ENCODE measurements at places on chromosomes 5 and 9.
A peak's percentile ranks its signal among the peaks of the same experiment; 100 is the strongest.

GRCh38 chr5:86981898-86982297 is 285.8 kb upstream of the RASA1 start:
- H3K27ac ChIP-seq = no peak overlapping the region
- DNase-seq = no peak
- H3K4me3 ChIP-seq = no peak overlapping the region
- no peaks in the 10 kb centered on the region for H3K36me3 ChIP-seq
- H3K27me3 ChIP-seq = no peaks in the 10 kb centered on the region
- no peaks in the 10 kb centered on the region for H3K4me1 ChIP-seq

DNA sequence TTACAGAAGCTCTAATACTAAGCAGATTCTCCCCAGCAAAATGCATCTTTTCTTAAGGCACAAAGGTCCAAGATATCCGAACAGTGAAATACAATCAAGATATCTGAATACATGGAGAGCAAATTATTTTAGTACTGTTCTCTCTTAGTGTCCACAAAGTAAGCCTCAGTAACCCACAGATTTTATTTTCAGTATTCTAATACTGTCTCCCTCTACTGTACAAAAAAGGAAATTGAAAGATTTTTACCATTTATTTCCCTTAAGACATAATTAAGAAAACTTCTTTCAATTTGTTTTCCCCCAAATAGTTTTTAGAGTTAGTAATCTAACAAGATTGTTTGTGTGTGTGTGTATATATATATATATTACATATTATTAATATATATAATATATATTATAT is 24.7 kb upstream of the NOL6 start:
- DNase-seq = no peak
- H3K4me3 ChIP-seq = no peak overlapping the region
- no peak overlapping the region for H3K27ac ChIP-seq
- no peaks in the 10 kb centered on the region for H3K4me1 ChIP-seq
- H3K36me3 ChIP-seq = no peaks in the 10 kb centered on the region

GRCh38 chr5:38601863-38602298 is 45.4 kb upstream of the LIFR start:
- H3K36me3 ChIP-seq = no peaks in the 10 kb centered on the region

DNA sequence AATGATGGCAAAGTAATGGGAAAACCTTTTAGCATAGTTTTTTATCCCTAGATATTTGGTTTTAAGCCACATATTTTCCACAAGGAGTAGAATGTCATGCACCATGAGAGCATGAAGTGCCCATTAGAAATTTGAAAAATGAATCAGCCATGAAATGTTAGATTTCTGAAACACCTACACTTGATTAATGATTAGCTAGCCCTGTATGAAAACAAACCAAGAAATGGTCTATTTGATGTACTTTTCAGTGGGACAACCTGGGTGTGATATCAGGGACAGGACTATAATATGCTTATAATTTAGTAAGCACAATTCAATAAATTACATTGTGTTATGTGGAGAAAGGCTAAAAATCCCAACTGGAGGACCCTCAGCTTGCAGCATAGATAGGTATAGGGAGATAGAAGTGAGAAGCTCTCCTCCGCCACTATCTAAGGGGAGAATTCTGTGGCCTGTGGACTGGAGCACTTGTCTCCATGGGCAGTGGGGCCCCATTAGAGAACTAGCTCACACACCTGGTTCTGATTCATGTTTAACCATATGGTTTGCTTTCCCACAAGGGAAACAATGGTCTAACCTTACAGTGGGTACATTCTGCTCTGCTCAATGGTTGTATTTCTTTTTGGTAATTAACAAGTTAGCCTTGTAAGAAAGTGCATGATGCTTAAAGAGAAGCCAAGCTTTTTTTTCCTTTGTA is 35.2 kb downstream of the NUP214 start:
- H3K4me1 ChIP-seq = no peaks in the 10 kb centered on the region
- no peak for DNase-seq
- no peaks in the 10 kb centered on the region for H3K27me3 ChIP-seq
- peaks cover 90% of the 10 kb centered on the region for H3K36me3 ChIP-seq
- H3K4me3 ChIP-seq = no peak overlapping the region

DNA sequence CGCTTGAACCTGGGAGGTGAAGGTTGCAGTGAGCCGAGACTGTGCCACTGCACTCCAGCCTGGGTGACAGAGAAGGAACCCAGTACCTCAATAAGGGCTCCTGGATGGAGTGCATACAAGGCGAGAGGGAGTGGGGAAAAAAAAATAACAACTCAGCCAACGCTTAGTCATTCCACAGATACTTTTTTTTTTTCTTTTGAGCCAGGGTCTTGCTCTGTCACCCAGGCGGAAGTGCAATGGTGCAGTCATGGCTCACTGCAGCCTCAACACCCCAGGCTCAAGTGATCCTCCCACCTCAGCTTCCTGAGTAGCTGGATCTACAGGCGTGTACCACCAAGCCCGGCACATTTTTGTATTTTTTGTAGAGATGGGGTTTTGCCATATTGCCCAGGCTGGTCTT is 59.5 kb upstream of the GGTA1 start:
- no peak for DNase-seq
- H3K27me3 ChIP-seq = no peaks in the 10 kb centered on the region
- peak overlapping the region; percentile 81 for H3K27ac ChIP-seq
- H3K4me3 ChIP-seq = no peak overlapping the region
- H3K36me3 ChIP-seq = no peaks in the 10 kb centered on the region

DNA sequence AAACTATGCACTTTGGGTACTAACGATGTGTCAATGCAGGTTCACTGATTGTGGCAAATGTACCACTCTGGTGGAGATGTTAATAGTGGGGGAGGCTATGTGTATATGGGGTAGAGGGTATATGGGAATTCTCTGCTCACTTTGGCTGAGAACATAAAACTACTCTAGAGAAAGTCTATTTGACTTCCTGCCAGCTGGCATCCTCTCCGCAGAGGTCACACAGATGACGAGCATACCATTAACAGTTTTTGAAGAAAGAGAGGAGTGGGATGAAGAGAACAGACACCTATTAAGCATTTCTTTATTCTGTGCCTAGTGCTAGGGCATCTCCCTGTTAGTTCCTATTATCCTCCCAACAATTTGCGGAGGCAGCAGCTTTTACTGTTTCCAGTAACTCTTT is 58.4 kb upstream of the TRIM32 start:
- DNase-seq = no peak
- H3K4me3 ChIP-seq = no peak overlapping the region
- H3K36me3 ChIP-seq = no peaks in the 10 kb centered on the region
- H3K27me3 ChIP-seq = no peaks in the 10 kb centered on the region
- no peak overlapping the region for H3K27ac ChIP-seq

DNA sequence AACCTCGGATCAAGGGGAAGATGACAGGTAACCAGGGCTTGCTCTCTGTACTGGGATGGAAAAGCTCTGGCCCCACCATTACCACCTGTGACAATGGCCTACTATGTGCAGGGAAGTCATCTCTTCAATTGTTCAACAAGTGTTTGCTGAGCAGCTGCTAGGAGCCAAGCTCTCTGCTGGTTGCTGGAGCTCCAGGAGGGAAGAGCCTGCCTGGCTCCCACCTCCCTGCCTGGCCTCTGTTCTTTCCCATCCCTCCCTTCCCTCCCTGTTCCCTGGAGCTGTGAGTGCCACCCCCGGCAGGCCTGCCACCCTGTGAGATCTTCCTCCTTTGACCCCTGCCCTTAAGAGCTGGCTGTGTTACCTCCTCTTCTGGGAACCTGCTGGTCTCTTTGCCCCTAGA is 59.7 kb upstream of the IER5L start:
- H3K36me3 ChIP-seq = no peaks in the 10 kb centered on the region
- H3K27ac ChIP-seq = no peak overlapping the region
- H3K4me3 ChIP-seq = no peak overlapping the region

- H3K4me1 ChIP-seq = no peaks in the 10 kb centered on the region
- H3K4me3 ChIP-seq = no peak overlapping the region
- no peaks in the 10 kb centered on the region for H3K27me3 ChIP-seq
- DNase-seq = no peak
- H3K27ac ChIP-seq = no peak overlapping the region
- H3K36me3 ChIP-seq = no peaks in the 10 kb centered on the region
Measured at GRCh38 chr5:161149078-161149477, 297.1 kb upstream of the ATP10B start.

DNA sequence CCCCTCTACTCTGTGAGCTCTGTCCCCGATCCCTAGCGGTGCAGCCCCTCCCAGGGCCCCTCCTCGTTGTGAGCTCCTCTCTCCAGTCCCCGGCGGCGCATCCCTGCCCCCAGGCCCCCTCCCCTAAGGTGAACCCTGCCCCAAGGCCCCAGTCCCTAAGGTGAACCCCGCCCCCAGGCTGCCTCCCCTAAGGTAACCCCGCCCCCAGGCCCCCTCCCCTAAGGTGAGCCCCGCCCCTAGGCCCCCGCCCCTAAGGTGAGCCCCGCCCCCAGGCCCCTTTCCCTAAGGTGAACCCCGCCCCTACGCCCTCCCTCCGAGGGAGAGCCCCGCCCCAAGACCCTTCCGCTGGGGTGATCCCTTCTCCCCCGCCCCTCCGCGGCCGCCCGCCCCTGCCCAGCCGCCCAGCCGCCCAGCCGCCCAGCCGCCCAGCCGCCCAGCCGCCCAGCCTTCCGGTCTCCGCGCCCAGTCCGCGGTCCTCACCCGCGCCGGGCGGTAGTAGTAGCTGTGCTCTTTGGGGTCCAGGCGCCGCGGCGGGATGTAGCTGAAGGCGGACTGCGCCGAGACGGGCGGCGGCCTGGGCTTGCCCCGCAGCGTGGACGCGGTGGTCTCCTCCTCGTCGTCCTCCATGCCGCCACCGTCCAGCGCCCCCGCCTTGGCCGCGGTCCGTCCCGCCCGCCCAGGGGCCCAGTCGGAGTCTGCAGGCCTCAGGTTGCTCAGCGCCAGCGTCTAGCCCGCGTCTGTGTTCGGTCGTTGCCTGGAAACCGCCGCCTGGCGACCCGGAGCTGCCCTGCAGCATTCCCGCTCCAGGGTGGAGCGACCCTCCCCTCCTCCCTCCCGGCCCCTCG is at the start of gene CFAP90:
Gene CFAP90 (minus strand): TSS at position 739 of the 845 bp plus-strand sequence. CDS start 112 bp downstream, at position 627.
- peak; percentile 91 for DNase-seq
- no peaks in the 10 kb centered on the region for H3K36me3 ChIP-seq
- peaks cover 23% of the 10 kb centered on the region for H3K4me1 ChIP-seq
- H3K27ac ChIP-seq = no peak within 1 kb of the TSS
- no peaks in the 10 kb centered on the region for H3K27me3 ChIP-seq
- peak within 1 kb of the TSS; percentile 62 for H3K4me3 ChIP-seq

DNA sequence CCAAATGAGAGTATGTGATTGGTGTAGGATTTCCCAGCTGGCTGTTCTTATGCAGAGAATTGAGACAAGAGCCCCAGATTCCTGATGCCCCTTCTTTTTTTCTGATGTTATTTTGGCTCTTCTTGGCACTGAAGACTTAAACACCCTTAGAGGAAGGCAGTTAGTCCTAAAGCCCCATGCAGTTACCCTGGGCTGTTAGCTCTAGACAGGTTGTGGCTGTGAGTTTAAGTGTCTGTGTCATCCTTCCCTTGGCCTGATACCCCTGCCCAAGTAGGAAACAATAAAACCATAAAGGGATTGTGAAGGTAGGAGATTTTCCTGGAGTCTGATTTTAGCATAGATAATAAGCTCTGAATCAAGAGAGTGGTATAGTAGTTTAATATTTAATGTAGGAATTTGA is 13.2 kb downstream of the TNPO1 start:
- no peak overlapping the region for H3K27ac ChIP-seq
- no peak for DNase-seq
- no peaks in the 10 kb centered on the region for H3K36me3 ChIP-seq

DNA sequence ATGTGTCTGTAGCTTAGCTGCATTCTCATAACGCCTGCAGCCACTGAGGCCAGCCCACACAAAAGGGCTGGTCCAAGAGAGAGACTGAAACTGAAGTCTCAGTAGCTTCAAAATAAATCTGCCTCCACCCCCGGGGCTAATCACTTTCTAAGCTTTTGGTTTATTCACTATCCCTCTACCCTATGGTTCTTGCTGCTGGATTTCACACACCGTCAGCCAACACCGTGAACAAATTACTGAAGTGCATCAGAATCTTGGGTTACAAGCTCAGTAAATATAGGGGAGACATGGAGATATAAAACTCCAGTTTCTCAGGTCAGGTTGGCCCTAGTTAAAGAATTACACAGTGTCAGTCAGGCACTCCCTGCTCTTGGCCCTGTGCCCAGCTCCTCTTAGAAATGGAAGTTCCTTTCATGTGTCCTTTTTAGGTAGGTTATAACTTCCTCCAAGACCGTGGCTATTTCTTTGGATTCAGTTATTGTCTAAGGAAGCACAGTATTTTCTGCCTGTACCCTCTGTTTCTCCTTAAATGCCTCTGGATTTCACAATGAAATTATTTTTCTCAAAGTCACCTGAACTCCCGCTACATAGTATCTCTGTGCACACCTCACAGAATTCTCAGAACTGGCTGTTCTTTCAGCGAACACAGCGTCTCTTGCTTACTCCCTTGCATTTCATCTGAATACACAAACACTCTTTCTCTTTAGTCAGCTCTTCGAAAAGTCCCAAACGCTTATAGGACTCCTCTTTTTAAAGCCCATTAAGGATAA is 112.5 kb downstream of the FAM174A start:
- DNase-seq = no peak
- H3K27ac ChIP-seq = no peak overlapping the region
- H3K27me3 ChIP-seq = no peaks in the 10 kb centered on the region
- no peaks in the 10 kb centered on the region for H3K36me3 ChIP-seq
- H3K4me3 ChIP-seq = no peak overlapping the region

DNA sequence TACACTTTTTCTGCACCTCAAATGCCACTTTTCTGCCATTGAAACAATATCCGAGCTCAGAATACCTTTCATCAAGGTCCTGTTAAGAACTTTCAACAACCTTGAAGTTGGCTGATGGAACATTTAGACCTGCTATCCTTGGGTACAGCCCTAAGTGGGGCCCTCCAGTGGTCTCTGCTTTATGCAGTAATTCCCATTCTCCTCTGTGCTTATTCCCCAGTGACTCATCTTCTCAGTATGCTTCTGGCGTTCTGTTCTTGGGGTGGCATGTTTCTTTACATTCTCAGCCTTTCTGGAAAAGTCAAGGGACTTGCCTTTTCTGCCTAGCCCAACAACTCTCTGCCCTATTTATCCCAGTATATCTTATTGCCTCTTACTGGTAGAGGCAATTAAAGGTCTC is 7.1 kb downstream of the ANP32B start:
- H3K36me3 ChIP-seq = peaks cover 8% of the 10 kb centered on the region
- H3K4me1 ChIP-seq = peaks cover 51% of the 10 kb centered on the region
- H3K27me3 ChIP-seq = no peaks in the 10 kb centered on the region
- no peak for DNase-seq
- H3K27ac ChIP-seq = no peak overlapping the region
- no peak overlapping the region for H3K4me3 ChIP-seq

Measured in esophagus muscularis mucosa (tissue), 4 donors.